ENCODE measurements at places on chromosomes 6 and 20.

- DNase-seq: no peak
These were observed 101.1 kb downstream of the YTHDF1 start for GRCh38 chr20:63114693-63115311.

DNA sequence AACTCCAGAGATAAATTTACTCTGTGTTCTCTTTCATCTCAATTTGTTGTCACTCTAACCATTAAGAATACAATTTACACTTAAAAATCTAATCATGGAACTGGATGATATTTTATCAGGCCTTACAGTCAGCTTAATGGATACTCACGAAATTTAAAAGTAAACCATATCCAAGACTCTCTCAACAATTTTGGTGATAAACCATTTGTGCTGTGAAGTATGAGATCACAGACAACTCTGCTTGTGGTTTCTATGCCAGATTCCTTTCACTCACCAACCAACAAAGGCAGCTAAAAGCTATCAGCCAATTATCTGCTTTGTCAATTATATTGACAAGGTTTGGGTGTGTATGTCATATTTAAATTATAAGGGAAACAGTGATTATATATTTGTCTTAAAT lies 155.8 kb downstream of the TRDN start:
- DNase-seq: no peak

- DNase-seq: no peak
These were observed 118.4 kb downstream of the BTBD3 start for GRCh38 chr20:12036142-12036541.

GRCh38 chr20:22732751-22733150 lies 148.4 kb upstream of the FOXA2 start:
- no peak for DNase-seq

DNA sequence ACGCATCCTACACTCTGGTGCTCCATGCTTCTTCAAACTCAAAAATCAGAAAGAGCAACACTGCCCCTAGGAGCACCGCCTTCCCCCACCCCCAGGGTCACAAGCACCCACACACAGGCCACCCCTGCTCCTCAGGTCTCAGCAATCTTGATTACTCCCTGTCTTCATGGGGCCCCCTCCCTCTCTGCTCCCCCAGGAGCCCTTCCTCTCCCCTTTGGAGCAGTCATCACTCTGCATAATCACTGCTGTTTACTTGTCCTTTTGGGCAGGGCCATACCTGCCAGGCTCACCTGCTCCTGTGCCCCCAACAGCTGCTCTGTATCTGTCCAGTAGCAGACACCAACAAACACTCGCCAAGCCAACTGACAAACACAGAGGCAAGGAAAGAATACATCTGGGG lies 7.6 kb upstream of the SYNDIG1 start:
- no peak for DNase-seq

GRCh38 chr20:57708694-57709673 lies 831 bp downstream of the PMEPA1 start:
- peak; percentile 43 for DNase-seq

Data from left ventricle myocardium inferior (tissue), 1 donor.